ENCODE measurements at places on chromosomes 11 and 22. TPM values are rescaled to one million over a fixed set of nuclear protein-coding genes. Genes with fewer than 3 reads are reported as not detected.

DNA sequence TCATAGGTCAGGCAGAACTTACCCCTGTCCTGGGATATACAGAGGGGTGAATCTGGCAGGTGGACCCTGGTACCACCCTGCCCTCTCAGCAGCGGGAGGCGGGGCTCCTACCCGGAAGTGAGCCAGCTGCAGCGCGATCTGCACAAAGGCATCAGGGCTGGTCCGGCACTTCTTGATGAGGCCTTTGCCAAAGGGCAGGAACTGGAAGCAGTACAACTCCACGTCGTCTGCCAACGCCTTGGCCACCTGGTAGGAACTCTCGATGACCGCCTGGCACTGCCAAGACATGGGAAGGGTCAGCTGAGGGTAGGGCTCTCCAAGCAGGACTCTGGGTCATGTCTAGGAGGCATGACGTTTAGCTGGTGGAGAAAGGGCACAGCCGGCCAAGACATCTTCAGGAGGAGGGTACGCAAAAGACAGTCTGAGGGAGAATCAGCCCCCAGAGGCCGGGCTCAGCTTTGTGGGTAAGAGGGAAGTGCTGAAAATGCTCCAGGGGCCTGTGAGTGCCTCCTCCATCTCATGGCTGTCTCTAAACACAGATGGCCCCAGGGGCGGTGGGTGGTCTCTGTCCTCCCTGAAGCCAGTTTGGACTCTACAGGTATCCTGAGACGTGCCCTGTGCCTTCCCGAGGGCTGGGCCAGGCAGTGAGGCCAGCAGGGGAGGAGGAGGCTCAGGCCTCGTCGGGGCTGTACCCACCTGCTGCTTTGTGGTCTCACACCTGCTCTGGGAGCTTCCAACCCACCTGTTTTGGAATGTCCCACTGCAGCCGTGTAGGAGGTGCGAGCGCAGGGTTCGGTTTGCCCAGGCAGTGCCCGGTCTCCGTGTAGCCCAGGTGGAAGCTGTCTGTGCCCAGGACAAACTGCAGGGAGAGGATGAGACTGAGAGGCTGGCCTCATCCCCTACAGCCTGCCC lies 6.7 kb downstream of the CPT1B start:
- no peak overlapping the region for H3K27ac ChIP-seq
- peaks cover 50% of the 10 kb centered on the region for H3K36me3 ChIP-seq
- H3K4me1 ChIP-seq: no peaks in the 10 kb centered on the region
- H3K27me3 ChIP-seq: no peaks in the 10 kb centered on the region
- no peak overlapping the region for H3K4me3 ChIP-seq

Gene GGT5
- 0.07 TPM for total RNA-seq

DNA sequence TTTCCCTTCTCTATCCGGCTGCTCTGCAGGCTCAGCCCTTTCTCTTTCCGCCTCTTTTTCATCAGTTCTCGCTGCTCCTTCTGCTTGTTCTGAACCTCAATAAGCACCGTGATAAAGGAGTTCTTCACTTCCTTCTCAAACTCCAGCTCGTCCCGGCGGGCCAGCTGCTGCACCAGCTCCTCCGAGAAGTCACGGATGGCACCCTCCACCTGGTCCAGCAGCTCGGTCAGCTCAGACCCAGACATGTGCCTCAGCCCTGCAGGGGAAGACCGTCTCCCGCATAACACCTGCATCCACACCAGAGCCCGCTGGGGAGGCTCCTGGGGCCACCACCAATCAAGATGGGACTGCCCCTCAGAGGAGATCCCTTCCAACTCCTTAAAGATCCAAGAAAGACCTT lies 40.2 kb downstream of the FEZ1 start:
- H3K36me3 ChIP-seq: no peaks in the 10 kb centered on the region
- no peak overlapping the region for H3K4me3 ChIP-seq
- H3K4me1 ChIP-seq: no peaks in the 10 kb centered on the region
- no peak overlapping the region for H3K27ac ChIP-seq
- no peak for DNase-seq

DNA sequence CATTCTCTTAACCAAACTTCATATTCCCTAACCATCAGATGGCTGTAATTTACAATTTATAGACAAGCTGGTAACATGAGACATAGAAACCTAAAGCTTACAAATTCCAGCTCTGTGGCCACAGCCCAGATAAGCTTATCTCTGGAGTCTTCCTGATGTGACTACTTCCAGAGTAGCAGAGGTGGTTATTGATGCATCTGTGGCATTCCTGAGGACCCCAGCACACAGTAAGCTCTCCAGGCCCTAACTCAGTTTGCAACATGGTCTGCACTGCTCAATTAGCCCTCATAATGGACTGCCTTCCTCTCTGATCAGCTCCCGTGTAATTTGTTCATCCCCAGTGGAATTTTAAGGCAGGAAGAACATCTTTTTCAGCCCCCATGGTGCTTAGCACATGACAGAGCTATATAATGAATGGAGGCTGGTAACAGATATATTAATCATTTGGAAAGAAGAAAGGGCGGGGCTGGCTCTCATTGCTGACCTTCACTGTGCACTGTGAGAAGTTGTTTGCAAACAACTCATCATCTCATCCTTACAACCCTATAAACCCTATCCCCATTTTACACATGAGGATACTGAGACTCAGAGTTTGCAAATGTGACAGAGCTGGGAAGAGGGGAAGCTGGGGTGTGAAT lies 30.1 kb upstream of the KCNJ11 start:
- no peak for DNase-seq
- H3K27ac ChIP-seq: no peak overlapping the region
- H3K27me3 ChIP-seq: peaks cover 53% of the 10 kb centered on the region
- no peaks in the 10 kb centered on the region for H3K36me3 ChIP-seq
- H3K4me1 ChIP-seq: peaks cover 27% of the 10 kb centered on the region

Gene SLC25A1
- total RNA-seq: 39.4 TPM

DNA sequence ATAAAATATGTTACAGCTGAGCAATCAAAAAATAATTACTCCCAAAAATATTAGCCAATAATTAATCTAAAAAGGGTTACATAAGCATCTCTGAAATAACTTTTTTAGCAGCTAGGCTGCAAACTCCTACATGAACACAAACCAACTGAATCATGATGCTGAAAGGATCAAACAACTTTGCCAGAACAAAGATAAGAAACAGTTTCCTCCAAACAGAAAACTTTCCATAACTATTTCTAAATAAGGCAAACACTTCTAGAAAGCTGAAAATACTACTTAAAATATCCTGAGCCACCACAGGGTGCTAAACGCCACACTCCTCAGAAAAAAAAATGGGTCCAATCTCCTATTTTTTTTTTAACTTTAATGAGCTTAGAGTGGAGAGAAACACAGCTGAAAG lies 68.6 kb upstream of the ARHGAP32 start:
- no peak overlapping the region for H3K4me3 ChIP-seq
- H3K36me3 ChIP-seq: peaks cover 4% of the 10 kb centered on the region
- peaks cover 5% of the 10 kb centered on the region for H3K27me3 ChIP-seq
- H3K4me1 ChIP-seq: peaks cover 4% of the 10 kb centered on the region
- H3K27ac ChIP-seq: no peak overlapping the region

Data from activated CD4-positive, alpha-beta T cell treated with anti-CD3 and anti-CD28 coated beads, Interleukin-2, amount 10 ng/mL, durations not matched to agents 24 days and 14 days (primary cell).